Calu3 (cell line): ENCODE measurements at places on chromosomes 6 and 20.

GRCh38 chr20:1813101-1813529 lies 82.1 kb upstream of the SIRPA start:
- DNase-seq = peak; percentile 29
- no peak overlapping the region for H3K4me3 ChIP-seq
- H3K4me1 ChIP-seq = peaks cover 37% of the 10 kb centered on the region
- no peak overlapping the region for H3K27ac ChIP-seq

- H3K4me3 ChIP-seq = peak overlapping the region; percentile 43
- no peaks in the 10 kb centered on the region for H3K27me3 ChIP-seq
- peaks cover 57% of the 10 kb centered on the region for H3K4me1 ChIP-seq
These were observed 60.1 kb upstream of the LRRC1 start for GRCh38 chr6:53734473-53735299.

GRCh38 chr6:16097382-16098171 lies 31.3 kb upstream of the MYLIP start:
- no peak overlapping the region for H3K27ac ChIP-seq
- H3K27me3 ChIP-seq = peaks cover 30% of the 10 kb centered on the region
- H3K4me3 ChIP-seq = no peak overlapping the region
- no peaks in the 10 kb centered on the region for H3K4me1 ChIP-seq
- no peak for DNase-seq

- H3K27ac ChIP-seq = peak overlapping the region; percentile 94
- no peak for DNase-seq
- no peaks in the 10 kb centered on the region for H3K27me3 ChIP-seq
These were observed 2.7 kb upstream of the C6orf62 start for GRCh38 chr6:24721461-24722215.

DNA sequence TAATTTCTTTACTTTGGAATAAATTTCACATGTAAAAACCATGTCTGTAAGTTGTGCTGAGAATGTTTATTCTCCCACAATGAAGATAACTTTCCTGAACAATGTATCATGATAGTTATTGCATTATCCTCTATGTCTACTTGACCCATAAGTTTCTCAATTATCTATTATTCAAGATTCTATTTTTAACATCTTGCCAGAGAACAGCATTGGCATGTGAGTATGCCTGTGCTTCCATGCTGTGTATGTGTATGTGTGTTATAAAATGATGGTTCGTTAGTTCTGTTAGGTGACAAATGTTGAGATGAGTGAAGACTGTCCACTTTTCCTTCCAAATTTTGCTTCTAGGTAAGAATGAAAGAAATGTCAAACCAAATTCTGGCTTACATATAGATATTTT lies 111.9 kb downstream of the EYA4 start:
- H3K4me3 ChIP-seq = no peak overlapping the region
- H3K4me1 ChIP-seq = peaks cover 34% of the 10 kb centered on the region
- no peaks in the 10 kb centered on the region for H3K27me3 ChIP-seq
- no peak for DNase-seq
- no peak overlapping the region for H3K27ac ChIP-seq
- H3K36me3 ChIP-seq = no peaks in the 10 kb centered on the region

DNA sequence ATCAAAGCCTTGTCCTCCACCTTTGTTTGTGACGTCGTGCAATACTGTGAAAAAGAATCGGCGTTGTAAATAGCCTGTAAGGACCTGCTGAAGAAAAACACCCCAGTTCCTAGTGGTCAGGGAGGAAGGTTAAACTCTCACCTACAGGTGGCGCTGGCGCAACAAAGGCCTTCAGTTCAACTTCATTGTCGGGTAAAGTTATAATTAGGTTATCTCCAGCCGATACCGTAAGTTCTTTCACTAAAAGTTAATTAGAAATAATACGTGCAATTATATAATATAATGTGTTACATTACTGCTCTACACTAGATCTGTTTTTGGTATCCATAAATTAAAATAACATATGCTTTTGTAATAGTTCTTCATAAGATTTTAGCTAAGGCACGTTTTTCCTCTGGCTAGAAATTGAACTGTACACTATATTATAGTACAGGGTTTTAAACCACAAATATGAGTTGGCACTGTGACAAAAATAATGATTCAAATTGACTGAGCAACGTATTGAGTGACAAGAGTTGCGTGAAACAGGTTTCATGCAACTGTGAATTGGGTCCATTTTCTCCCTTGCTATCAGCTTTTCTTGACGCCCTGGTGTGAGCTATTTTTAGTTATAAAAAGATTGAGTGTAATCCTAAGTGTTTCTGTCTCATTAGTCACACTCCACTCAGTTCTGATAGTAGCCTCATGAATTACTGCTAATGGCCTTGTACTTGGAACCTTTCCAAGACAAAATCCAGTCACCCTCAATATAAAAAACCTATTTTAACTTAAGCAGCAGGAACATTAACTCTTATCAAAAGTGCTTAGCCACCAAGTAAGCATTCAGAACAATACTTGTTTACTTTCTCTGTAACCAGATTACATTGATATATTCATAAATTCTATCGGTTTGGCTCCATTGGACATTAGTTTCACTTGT lies 62.3 kb downstream of the KIAA0319 start:
- peak; percentile 91 for DNase-seq
- peak overlapping the region; percentile 35 for H3K27ac ChIP-seq
- no peaks in the 10 kb centered on the region for H3K36me3 ChIP-seq
- peak overlapping the region; percentile 48 for H3K4me3 ChIP-seq
- peaks cover 40% of the 10 kb centered on the region for H3K4me1 ChIP-seq
- H3K27me3 ChIP-seq = no peaks in the 10 kb centered on the region

DNA sequence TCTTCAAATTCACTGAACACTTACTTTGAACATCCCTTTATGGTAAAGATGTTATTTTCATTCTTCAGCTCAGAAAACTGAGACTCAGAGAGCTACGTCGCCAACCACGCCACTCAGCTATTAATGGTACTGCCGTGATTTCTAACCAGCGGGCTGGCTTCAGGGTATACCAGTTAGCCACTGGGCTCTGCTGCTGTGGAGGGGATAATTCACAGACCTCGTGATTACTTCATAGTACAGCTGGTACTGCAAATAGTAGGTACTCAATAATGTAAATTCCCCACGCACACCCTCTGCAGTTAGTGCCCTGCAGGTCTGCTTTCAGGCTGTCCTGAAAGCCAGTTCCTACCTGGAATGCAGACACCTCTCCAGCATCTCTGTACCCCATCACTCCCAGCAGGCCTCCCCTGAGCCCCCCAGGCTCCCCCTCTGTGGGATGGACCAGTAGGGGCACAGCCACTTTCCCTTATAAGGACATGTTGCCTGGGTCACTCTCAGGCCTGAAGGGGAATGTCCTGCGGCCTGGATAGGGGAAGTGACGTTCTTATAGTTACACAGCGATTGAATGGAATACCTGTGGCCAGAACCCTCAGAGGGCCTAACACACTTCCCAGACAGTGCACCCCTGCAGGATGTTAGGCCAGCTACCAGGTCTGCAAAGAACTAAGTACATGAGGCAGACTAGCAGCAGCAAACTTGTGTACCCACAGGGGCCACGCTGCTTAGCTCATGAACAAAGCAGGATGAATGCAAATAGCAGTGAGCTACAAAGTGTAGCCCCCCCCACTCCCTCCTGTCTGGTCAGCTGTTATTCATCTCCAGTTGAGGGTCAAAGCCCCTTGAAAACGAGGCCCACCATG lies 1.3 kb upstream of the OCSTAMP start:
- H3K4me3 ChIP-seq = no peak overlapping the region
- no peak for DNase-seq
- H3K36me3 ChIP-seq = no peaks in the 10 kb centered on the region
- H3K4me1 ChIP-seq = no peaks in the 10 kb centered on the region

DNA sequence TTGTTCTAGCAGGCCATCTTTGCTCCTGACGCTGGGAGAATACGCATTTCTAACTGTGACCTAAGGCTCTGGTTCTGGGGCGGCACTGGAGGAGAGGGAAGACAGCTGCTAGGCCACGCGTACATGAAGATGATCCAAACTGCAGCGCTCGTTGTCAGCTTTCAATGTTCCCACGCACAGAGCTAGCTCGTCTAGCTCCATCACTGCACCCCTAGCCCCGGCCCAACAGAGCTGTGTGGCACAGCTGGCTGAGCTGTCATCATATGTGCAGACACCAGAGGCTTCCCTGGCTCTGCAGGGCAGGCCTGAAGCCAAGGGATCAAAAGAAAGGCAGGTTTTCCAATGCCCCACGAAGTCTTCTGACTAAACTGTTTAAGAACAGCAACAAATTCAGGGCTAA lies 124.7 kb downstream of the IRF4 start:
- H3K27ac ChIP-seq = no peak overlapping the region
- H3K4me3 ChIP-seq = no peak overlapping the region
- no peak for DNase-seq
- no peaks in the 10 kb centered on the region for H3K4me1 ChIP-seq
- peaks cover 9% of the 10 kb centered on the region for H3K36me3 ChIP-seq

GRCh38 chr6:124142852-124143251 lies 339.2 kb downstream of the NKAIN2 start:
- no peaks in the 10 kb centered on the region for H3K36me3 ChIP-seq
- no peak for DNase-seq
- no peaks in the 10 kb centered on the region for H3K27me3 ChIP-seq
- H3K4me3 ChIP-seq = no peak overlapping the region
- H3K4me1 ChIP-seq = peaks cover 7% of the 10 kb centered on the region

GRCh38 chr20:39282619-39283092 lies 320.5 kb downstream of the DHX35 start:
- H3K4me1 ChIP-seq = no peaks in the 10 kb centered on the region
- H3K4me3 ChIP-seq = no peak overlapping the region
- no peak overlapping the region for H3K27ac ChIP-seq
- peaks cover 49% of the 10 kb centered on the region for H3K27me3 ChIP-seq
- no peak for DNase-seq

DNA sequence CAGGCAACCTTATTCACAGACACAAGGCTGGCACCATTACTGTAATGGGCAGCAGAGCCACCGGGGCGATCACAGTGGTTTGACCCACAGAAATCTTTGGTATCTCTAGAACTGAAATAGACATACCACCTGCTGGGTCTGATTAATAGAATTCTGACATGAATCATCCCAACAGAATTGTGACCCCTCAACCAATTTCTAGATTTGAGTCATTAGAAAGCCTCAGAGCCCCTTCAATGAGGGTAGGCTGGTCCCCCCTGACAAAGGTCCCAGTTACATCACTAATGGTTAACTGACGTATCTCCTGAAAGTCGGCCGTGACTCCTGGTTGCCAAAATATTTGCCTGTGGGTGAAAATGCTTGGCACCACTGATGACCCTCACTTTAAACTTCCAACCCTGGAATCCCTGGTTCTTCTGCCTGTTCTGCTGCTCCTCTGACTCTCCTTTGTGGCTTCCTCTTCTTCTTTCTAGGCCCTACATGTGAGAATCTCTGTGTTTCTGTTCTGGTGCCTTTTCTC lies 124.9 kb upstream of the ARID1B start:
- peaks cover 28% of the 10 kb centered on the region for H3K27me3 ChIP-seq
- no peaks in the 10 kb centered on the region for H3K36me3 ChIP-seq
- H3K27ac ChIP-seq = no peak overlapping the region
- H3K4me1 ChIP-seq = no peaks in the 10 kb centered on the region
- DNase-seq = no peak
- H3K4me3 ChIP-seq = no peak overlapping the region

DNA sequence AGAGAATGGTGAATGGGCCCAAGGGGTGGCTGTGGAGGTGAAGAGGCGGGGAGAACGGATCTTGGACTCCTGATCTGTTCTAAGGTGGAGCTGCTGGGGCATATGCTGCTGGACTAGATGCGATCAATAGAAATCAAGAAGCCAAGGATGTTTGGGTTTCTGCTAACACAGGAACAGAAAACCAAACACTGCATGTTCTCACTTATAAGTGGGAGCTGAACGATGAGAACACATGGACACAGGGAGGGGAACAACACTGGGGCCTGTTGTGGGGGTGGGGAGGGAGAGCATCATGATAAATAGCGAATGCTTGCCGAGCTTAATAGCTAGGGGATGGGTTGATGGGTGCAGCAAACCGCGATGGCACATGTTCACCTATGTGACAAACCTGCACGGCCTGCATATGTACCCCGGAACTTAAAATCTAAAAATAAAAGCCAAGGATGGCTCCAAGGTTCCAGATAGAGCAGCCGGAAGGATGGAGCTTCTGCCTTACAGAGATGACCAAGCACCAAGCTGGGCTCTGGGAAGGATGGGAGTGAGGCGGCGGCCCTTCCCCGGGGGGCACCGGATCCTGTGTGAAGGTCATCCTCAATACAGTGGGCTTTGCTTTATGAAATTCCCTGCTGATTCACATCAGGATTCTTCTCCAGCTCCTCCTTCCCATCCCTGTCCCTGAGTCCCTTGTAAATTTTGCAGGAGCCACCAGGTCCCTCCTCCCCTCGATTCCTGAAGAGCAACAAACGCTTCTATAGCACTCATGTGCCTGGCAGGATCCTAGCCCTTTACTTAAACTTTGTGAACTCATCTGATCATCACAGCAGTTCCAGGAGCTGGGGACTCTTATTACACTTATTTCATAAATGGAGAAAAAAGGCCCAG lies 109.2 kb upstream of the PTPN1 start:
- peaks cover 35% of the 10 kb centered on the region for H3K4me1 ChIP-seq
- H3K36me3 ChIP-seq = no peaks in the 10 kb centered on the region
- H3K4me3 ChIP-seq = no peak overlapping the region
- H3K27ac ChIP-seq = no peak overlapping the region
- no peak for DNase-seq

DNA sequence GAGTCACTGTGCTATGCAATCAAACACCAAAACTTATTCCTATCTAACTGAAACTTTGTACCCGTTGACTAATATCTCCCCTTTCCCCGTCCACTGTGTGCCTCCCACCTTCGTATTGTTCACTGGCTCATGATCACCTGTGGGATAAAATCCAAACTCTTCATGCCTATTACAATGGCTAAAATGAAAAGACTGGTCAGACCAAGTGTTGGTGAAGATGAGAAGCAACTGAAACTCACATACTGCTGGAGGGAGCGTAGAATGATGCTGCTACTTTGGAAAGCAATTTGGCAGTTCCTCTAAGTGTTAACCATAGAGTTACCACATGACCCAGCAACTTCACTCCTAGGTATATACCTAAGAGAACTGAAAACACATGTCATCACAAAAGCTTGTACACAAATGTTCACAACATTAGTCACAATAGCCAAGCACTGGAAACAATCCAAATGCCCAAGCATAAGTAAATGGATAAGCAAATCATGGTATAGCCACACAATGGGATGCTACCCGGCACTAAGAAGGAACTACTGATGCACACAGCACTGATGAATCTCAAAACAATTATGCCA lies 13.1 kb downstream of the RPS10 start:
- no peak overlapping the region for H3K4me3 ChIP-seq
- no peak for DNase-seq
- no peak overlapping the region for H3K27ac ChIP-seq
- H3K27me3 ChIP-seq = no peaks in the 10 kb centered on the region
- peaks cover 35% of the 10 kb centered on the region for H3K36me3 ChIP-seq
- peaks cover 32% of the 10 kb centered on the region for H3K4me1 ChIP-seq

GRCh38 chr20:62818592-62819493 lies 2.0 kb downstream of the COL9A3 start:
- peaks cover 23% of the 10 kb centered on the region for H3K27me3 ChIP-seq
- H3K36me3 ChIP-seq = peaks cover 21% of the 10 kb centered on the region
- peak; percentile 82 for DNase-seq

GRCh38 chr6:137013738-137014602 lies 30.8 kb downstream of the IL20RA start:
- H3K27me3 ChIP-seq = no peaks in the 10 kb centered on the region
- no peak overlapping the region for H3K27ac ChIP-seq
- no peak overlapping the region for H3K4me3 ChIP-seq
- H3K4me1 ChIP-seq = no peaks in the 10 kb centered on the region
